ENCODE measurements at places on chromosomes 2 and 18. TPM values are rescaled to one million over a fixed set of nuclear protein-coding genes. Genes with fewer than 3 reads are reported as not detected.
A peak's percentile ranks its signal among the peaks of the same experiment; 100 is the strongest.

ATG16L1 gene
- total RNA-seq: 29.3 TPM

GRCh38 chr18:60910534-60910933 is 422.7 kb upstream of the CDH20 start:
- H3K36me3 ChIP-seq: no peaks in the 10 kb centered on the region
- H3K4me1 ChIP-seq: no peaks in the 10 kb centered on the region
- DNase-seq: no peak
- H3K27ac ChIP-seq: no peak overlapping the region
- no peaks in the 10 kb centered on the region for H3K27me3 ChIP-seq

COL3A1 gene
- 3,160 TPM for total RNA-seq

DNA sequence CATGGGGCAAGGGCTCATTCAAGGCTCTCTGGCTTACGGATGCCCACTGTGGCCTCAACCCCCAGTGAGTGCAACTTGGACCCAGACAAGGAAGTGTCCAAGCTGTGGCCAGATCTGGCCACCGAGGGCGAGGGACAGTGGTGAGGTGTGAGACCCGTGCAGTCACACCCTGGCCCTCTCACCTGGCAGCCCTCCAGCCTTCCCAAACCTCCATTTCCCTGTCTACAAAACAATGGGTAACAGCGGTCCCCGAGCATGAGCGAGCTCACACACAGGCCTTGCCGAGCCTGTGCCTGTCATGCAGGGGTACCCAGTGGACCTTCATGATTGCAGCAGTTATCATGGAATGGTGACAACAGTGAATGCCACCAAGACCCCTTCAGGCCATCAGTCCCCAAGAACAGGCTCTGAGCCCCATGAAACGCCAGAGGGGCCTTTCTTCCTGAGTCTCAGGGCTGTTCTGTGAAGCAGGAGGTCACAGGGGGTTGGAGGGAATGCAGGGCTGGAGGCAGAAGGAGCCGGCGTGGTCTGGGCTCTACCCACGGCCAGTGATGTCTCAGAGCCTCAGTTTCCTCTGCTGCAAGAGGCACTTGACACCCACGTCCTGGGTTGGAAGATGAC is 49.8 kb downstream of the RAMP1 start:
- H3K4me1 ChIP-seq: peaks cover 14% of the 10 kb centered on the region
- H3K27ac ChIP-seq: no peak overlapping the region
- H3K36me3 ChIP-seq: no peaks in the 10 kb centered on the region

DNA sequence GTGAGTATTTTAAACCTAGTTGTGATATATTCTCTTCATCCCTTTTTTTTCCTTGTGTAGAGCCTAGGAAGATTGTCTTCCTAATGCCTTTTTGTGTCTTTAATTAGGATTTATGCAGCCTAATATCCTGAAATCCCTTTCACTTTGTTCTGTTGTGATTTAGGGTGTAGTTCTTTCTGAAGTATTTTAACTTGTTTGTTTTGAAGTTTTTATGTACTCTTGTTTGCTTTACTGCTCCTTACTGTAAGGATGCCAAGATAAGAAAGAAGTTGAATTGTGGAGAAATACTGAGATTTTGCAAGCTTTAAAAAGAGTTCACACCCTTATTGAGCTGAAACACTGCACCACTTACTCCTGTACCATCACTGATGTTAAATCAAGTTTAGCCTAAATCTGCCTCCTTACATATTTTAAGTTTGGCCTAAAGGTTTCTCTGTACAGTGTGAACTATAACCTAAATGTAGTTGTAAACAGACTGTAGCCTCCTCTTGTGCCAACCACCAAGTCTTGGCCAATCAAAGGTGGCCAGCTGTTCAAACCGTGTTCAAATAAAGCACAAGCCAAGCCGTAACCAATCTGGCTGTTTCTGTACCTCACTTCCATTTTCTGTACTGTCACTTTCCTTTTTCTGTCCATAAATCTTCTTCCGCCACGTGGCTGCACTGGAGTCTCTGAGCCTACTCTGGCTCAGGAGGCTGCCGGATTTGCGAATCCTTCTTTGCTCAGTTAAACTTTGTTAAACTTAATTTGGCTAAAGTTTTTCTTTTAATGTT is 17.7 kb upstream of the ACOXL start:
- no peak for DNase-seq
- peaks cover 5% of the 10 kb centered on the region for H3K4me1 ChIP-seq
- no peak overlapping the region for H3K4me3 ChIP-seq

DNA sequence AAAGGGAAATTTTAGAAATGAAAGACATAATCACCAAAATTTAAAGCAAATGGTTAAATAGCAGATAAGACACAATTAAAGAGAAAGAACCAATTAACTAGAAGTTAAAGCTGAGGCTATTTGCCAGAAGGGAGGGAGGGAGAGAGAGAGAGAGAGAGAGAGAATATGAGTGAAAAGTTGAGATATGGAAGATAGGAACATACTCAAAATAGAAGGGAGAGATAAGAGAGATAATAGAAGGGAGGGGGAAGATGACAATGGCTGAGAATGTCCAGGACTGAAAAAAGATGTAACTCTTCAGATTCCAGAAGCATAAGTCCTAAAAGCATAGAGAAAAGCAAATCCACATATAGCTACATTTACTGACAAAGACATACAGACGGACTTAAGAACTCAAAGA is 17.1 kb upstream of the AAK1 start:
- no peaks in the 10 kb centered on the region for H3K27me3 ChIP-seq
- DNase-seq: no peak
- no peak overlapping the region for H3K4me3 ChIP-seq

DNA sequence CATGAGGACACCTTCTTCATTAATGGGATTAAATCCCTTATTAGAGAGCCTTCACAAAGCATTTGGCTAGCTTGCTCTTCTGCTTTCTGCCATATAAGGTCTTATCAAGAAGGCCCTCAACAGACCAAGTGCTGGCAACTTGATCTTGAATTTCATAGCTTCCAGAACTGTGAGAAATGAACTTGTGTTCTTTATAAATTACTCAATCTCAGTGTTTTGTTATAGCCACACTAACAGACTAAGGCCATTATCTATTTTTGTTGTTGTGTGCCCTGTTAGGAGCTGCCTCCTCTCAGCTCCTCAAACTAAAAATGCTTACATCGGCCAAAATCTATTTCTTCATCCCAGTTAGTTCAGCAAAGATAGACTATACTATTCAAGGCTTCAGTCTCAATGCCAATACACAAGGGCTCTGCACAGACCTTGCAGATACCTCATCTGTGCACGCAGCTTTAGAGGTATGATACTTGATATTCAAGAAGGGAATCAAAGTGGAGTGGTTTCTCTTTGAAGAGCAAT is 182.9 kb downstream of the GPD2 start:
- no peak overlapping the region for H3K27ac ChIP-seq
- DNase-seq: peak; percentile 59
- H3K27me3 ChIP-seq: no peaks in the 10 kb centered on the region
- no peaks in the 10 kb centered on the region for H3K4me1 ChIP-seq

DNA sequence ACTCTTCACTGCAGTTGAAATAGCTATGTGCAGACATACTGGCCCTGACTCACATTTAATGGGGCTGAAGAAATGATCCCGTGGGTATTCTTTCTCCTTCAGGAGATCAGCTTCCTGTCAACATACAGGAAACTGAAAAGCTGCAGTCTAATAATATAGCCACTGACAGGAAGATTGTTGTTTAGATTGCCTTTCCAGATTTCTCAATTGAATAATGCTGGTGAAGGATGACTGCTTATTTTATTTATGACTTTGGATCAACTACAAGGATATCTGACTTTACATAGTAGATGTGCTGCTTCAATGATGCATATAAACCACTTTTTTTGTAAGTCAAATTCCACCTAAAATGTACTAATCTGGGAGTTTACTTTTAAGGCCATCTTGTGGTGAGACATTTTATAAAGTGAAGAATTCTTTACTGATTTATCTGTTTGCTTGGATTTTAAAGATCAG is 93.4 kb upstream of the MAP4K3 start:
- H3K4me1 ChIP-seq: peaks cover 21% of the 10 kb centered on the region
- no peaks in the 10 kb centered on the region for H3K36me3 ChIP-seq
- peak overlapping the region; percentile 48 for H3K27ac ChIP-seq
- no peaks in the 10 kb centered on the region for H3K27me3 ChIP-seq

DNA sequence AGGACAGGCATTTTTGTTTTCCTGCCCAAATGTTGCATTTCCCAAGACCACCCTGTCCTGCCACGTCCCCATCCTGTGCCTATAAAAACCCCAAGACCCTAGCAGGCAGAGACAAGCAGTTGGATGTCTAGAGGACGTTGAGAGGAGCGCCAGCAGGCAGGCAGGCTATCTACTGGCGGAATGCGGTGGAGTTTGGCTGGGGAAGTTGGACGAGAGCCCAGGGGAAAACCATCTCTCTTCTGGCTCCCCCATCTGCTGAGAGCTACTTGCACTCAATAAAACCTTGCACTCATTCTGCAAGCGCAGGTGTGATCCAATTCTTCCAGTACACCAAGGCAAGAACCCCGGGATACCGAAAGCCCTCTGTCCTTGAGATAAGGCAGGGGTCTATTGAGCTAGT is 72.5 kb downstream of the ARL6IP6 start:
- no peak overlapping the region for H3K27ac ChIP-seq
- H3K36me3 ChIP-seq: no peaks in the 10 kb centered on the region
- no peaks in the 10 kb centered on the region for H3K4me1 ChIP-seq

CDCA7 gene
- 1.1 TPM for total RNA-seq

- no peaks in the 10 kb centered on the region for H3K36me3 ChIP-seq
- H3K4me3 ChIP-seq: no peak overlapping the region
- DNase-seq: no peak
- no peak overlapping the region for H3K27ac ChIP-seq
- H3K27me3 ChIP-seq: peaks cover 10% of the 10 kb centered on the region
Measured at GRCh38 chr2:11506611-11506969, 27.3 kb upstream of the GREB1 start.

DNA sequence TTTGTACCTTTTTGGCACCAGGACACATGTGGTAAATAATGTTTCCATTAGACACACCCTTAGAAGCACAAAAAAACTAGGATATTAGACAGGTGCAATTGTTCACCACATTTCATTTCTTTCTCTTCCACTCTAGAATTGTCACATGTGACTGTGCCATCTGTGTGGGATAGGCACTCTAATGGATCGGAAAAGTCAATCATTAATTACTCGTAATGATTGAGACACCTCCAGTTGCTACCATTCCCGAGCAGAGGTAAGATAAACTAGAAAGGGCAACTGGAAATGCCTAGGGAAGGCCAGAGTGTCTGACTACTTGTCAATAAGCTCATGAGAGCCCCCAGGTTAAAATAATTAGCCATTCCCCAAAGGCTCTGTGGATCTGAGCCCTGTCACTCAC is 59.9 kb downstream of the METTL4 start:
- H3K27me3 ChIP-seq: no peaks in the 10 kb centered on the region
- no peak for DNase-seq
- no peak overlapping the region for H3K4me3 ChIP-seq
- peaks cover 18% of the 10 kb centered on the region for H3K4me1 ChIP-seq
- no peak overlapping the region for H3K27ac ChIP-seq
- H3K36me3 ChIP-seq: no peaks in the 10 kb centered on the region
